Umbilical cord (tissue), 2 donors: ENCODE measurements at places on chromosomes 16 and 17. TPM values are rescaled to one million over a fixed set of nuclear protein-coding genes. Genes with fewer than 3 reads are reported as not detected.
A peak's percentile ranks its signal among the peaks of the same experiment; 100 is the strongest.

GRCh38 chr17:33520426-33521330 lies 227.6 kb upstream of the ASIC2 start:
- peak; percentile 4 for DNase-seq

GRCh38 chr17:1475321-1475854 lies 17.1 kb downstream of the MYO1C start:
- DNase-seq = no peak

- DNase-seq = no peak
Observed at GRCh38 chr16:13902677-13903076, 17.3 kb upstream of the ERCC4 start.

- DNase-seq = peak; percentile 65
Observed at GRCh38 chr17:56269556-56270389, 116.5 kb downstream of the ANKFN1 start.

- no peak for DNase-seq
Observed at GRCh38 chr16:51180719-51181502, 29.8 kb upstream of the SALL1 start.

DNA sequence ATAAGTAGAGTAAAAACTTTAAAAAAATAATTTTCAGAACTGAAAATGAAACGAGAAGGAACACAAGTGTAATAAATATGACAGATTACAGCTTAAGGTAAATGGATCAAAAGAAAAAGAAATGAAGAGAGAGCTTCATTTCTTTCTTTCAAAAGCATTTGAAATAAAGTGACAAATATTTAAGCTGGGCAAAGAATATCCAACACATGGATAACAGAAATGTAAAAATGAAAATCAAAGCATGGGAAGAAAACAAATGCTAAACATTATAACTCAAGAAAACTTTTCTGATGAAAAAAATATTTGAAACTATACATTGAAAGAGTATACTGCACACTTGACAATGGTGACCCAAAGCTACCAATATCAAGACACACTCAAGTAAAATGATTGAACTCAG lies 143.6 kb upstream of the IRX5 start:
- DNase-seq = no peak

GRCh38 chr17:65742403-65743307 lies 181.2 kb upstream of the AXIN2 start:
- DNase-seq = peak; percentile 74

DNA sequence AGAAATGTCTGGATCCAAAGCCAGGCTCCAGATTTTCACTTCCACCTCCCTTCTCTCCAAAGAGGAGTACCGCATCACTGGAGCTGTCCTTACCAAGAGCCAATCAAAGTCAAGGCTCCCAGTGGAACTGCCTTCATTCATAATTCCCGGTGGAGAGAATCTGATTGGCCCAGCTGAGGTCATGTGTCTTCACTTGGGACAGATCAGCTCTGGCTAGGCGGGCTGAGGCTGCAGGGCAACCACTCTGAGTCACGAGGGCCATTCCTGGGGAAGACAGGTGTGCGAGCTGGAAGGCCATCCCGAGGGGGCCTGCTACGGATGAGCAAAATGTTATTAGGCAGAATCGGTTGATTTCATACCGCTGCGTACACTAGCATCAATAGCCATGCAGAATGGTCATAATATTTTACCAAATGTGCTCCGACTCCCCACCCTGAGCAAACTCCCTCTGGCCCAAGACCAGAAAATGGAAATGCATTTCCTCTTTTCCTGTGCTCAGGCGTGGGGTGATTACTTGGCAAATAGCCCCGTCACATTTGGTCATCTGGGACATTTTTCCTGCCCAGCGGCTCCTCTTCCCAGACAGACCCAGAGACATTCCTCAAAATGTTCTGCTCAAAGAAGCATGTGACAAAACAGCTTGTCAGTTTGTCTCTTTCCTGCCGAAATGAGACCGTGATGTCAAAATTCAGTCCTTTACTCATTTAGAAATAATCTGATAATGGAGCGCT lies 111.1 kb downstream of the AIPL1 start:
- DNase-seq = no peak

- DNase-seq = no peak
Observed at GRCh38 chr16:71623597-71623996, 2.4 kb upstream of the MARVELD3 start.

The ETV4 gene
- total RNA-seq = not detected

The KRT31 gene
- total RNA-seq = not detected

The IGF2BP1 gene
- total RNA-seq = 9.4 TPM

The RUNDC3A gene
- total RNA-seq = 17.3 TPM
